Frontal cortex (tissue), 4 donors: ENCODE measurements at places on chromosomes 5 and 9. TPM values are rescaled to one million over a fixed set of nuclear protein-coding genes. Genes with fewer than 3 reads are reported as not detected.

Gene PDZD2
- total RNA-seq = 14.7 TPM

Gene DND1
- 0.82 TPM for total RNA-seq

Gene RELL2
- total RNA-seq = 7.3 TPM

Gene DNLZ
- 9.0 TPM for total RNA-seq

GRCh38 chr5:158177146-158177545 is 318.2 kb upstream of the CLINT1 start:
- no peak for DNase-seq

GRCh38 chr5:35372482-35372881 is 142.2 kb upstream of the PRLR start:
- no peak for DNase-seq

- no peak for DNase-seq
Measured at GRCh38 chr9:2336055-2336454, 285.5 kb upstream of the VLDLR start.

- DNase-seq = no peak
Measured at GRCh38 chr9:134355561-134356279, 29.5 kb downstream of the RXRA start.
